ENCODE measurements at places on chromosomes 4 and X.

DNA sequence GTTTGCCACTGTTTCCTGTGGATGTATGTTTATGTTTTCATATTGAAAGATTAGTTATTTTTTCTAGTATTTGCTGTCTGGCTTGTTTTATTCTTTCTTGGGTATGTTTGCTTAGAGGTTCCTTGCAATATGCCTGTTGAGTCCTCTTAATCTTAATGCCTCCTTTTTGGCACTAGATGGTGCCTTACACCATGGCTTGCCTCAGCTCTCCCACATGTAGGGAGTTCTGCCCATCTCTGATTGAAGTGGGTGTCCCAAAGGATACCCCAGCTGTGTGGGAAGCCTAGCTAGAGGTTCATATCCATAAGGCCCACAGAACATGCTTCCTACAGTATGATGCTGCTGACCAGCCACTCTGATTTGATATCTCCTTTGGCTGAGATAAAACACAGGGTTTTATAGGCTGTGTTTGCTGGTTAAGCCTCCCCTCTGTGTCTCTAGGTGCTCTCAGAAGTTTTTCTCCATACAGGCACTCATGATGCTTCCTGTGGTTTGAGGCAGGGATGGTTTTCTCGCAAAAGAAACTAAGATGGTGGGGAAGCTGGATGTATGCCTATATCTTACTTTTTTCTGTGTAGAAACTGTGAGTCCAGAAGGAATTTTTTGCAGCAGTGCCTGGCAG is 162.4 kb downstream of the ASB9 start:
- DNase-seq, result no peak

- no peak for DNase-seq
These were observed 12.5 kb downstream of the GABRA4 start for GRCh38 chr4:46980851-46981250.

DNA sequence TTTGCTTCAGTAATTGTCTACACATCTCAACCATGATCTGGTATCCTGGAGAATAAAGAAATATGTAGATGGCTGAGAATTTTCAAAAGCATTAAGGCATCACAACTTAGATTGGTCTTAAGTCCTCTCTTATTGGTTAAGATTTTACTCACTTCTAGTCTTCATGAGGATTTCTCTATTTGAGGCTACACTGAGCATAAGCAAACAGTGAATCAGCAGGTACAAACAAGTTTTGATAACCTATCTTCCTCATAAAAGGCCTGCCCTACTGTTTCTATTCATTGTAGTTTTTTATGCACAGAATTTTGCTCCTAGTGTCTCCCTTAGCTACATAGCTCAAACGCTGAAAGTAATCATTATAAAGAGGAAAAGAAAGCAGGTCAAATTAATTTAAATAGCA is 460.7 kb upstream of the RPS6KA3 start:
- no peak for DNase-seq

GRCh38 chrX:77691916-77692315 is 94.1 kb downstream of the ATRX start:
- no peak for DNase-seq

- DNase-seq, result no peak
These were observed 357.9 kb downstream of the PPP3CA start for GRCh38 chr4:100989401-100989800.

GRCh38 chr4:66554826-66555225 is 884.5 kb upstream of the EPHA5 start:
- no peak for DNase-seq

GRCh38 chr4:67746797-67747495 is 7.2 kb downstream of the GNRHR start:
- no peak for DNase-seq

- no peak for DNase-seq
These were observed 28.7 kb downstream of the MAPK10 start for GRCh38 chr4:86330961-86331742.

- DNase-seq, result no peak
These were observed 37.2 kb downstream of the TMEM47 start for GRCh38 chrX:34619920-34620319.

DNA sequence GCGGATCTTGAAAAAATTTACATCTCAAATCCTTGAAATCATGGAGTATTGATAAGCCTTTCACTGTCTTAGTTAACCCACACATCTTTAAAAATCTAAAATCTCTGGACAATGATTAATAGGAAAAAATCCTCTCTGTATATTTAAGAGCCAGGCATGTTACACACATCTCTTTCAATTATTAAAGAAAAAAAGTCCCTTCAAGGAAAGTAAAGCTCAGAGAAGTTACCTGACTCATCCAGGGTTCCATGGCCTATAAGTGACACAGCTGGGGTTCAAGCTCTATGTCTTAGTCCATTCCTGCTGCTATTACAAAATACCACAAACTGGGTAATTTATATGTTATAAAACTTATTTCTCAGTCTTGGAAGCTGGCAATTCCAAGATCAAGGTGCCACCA is 14.2 kb upstream of the FGF16 start:
- DNase-seq, result no peak

DNA sequence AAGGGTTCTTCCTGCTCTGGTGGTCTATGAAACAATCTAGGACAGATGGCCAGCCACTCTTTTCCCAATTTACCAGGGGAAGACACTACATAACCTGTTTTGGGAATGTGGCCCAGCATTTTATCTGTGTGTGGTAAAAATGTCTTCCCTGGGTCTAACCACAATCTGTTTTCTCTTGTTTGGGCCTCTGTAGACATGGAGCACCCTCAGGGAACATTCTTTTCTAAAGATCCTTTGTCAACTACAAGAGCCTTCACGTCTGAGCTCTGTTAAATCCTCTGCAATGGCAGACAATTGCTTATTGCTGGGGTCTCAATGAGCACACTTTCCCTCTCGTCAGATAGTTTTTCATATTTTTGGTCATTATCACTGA is 35.5 kb downstream of the PLAC1 start:
- no peak for DNase-seq

GRCh38 chrX:124641737-124642491 is 295.6 kb downstream of the SH2D1A start:
- no peak for DNase-seq
